ENCODE measurements at places on chromosomes 3 and 15.

GRCh38 chr3:132916096-132916495 lies 122.1 kb upstream of the TMEM108 start:
- no peak for DNase-seq

GRCh38 chr3:127044996-127045395 lies 62.1 kb downstream of the PLXNA1 start:
- DNase-seq = peak; percentile 30

- DNase-seq = no peak
These were observed 12.8 kb downstream of the C15orf39 start for GRCh38 chr15:75214293-75215096.

- no peak for DNase-seq
These were observed 26.4 kb upstream of the HGD start for GRCh38 chr3:120708408-120708807.

DNA sequence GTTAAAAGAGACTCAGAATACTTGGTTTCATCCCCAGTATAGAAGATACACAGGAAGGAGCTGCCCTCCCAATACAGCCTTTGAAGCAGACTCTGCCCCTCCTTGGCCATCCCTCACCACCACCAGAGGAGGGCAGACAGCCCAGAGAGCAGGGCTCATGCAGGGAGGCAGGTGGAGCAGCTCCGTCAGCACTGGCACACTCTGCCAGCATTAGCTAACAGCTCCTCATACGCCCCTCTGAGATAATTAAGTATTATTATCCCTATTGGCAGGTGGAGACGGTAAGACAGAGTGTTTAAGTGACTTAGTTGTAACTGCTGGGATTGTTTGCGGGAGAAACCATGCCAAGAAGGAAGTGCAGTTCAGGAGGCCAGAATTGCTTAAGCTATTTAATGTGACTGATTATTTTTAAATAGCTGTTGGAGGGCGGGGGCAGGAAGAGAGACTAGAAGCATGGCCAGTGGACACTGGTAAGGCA lies 434.0 kb downstream of the EPHB1 start:
- peak; percentile 18 for DNase-seq

DNA sequence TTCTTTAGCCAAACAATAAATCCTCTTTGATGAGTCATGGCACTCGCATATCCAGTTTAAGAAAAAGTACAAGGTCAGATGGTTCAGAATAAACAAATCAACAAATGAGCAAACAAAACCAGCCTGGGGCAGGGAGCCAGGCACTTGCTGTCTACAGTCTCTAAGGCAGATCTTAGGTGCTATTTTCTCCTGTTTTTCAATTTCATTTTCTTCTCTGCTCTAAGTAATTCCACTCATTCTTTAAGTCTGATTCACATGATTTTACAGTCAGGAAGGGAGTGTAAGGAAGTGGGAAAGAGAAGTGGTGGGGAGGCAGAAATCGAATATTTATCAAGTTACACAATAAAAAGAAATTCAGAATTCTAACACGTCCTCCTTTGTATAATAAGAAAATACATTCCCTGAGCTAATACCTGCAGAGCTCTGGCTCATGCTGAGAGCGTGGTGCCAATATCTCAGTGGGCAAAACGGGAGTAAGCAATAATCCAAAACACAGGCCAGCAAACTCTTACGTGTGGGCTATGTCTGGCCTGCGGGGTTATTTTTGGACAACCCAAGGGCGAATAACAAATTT lies 298.6 kb downstream of the ADAMTS17 start:
- DNase-seq = no peak

DNA sequence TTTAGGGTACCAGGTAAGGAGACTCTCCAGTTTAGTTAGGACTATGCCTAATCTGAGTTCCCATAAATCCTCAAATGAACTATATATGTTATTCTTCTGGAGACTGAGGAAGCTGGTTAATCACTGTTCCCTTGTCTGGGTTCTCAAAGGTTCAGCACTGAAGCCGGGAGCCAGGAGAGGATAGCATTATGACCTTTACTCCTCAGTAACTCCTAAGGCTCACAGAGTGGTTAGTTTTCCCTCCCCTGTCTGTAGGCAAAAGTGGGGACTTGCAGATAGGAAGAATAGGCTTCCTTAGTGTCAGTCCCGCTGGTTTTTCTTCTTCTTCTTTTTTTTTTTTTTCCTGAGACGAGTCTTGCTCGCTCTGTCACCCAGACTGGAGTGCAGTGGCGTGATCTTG lies 50.4 kb downstream of the CRTC3 start:
- DNase-seq = no peak

DNA sequence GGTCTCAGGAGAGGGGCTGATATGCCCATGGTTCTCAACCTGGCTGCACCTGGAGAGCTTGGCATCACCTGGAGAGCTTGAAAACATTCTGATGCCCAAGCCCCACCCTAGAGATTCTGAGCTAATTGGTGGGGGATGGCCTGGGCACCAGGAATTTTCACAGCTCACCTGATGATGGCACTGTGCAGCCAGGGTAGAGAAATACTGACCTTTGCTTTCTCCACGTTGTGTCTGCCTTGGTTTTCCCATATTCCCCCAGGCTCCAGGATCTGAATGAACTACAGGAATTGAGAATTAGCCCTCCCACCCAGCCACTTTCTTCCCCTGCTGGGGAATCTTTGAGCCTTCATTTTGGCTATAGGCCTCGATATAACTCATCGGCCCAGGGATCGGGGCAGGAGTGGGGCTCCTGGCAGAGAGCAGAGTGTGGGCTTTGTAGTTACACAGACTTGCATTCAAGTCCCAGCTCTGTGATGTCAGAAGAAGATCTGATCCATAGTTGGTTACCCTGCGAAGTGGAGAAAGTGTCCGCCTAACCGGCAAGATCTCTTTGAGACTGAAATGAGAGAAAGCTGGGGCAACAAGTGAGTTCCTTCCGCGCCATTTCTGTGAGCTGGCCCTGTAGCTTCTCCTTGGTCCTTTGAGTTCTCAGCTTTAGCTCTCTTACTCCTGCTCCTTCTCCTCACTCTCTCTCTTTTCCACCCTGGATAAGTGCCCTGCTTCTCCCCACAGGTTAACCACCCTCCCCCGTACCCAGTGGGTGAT lies 33.1 kb upstream of the UBE2Q2 start:
- no peak for DNase-seq

DNA sequence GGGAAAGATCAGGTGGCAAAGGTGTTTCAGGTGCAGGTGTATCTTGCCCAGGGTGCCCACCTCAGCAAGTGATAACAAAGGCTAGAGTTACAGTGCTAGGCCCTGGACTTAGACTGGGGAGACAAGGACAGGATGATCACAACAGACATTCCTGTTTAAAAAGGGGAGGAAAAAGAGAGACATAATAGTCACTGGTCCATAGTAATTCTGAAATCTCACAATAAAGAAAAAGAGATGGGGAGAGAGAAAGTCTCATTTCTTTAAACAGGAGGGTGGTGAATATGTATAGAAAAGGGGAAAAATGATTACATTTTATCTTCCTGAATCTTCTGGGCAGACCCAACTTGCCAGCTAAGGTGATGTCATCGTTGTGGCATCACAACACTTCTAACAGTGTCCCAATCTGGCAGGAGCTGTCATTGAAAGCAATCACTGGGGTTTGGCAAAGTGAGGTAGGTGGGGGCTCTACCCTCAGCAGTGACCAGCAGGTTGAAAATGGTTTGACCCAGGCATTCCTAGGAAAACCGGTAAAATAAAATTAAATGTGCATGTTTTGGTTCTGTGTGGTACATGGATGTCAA lies 99.5 kb downstream of the ZNF621 start:
- no peak for DNase-seq

GRCh38 chr3:4953119-4953518 lies 26.1 kb upstream of the BHLHE40 start:
- no peak for DNase-seq

GRCh38 chr3:16520970-16521881 lies 7.7 kb upstream of the RFTN1 start:
- DNase-seq = no peak

GRCh38 chr3:42680806-42681205 lies 4.5 kb upstream of the KLHL40 start:
- no peak for DNase-seq
